ENCODE measurements at places on chromosomes 7 and 10.

DNA sequence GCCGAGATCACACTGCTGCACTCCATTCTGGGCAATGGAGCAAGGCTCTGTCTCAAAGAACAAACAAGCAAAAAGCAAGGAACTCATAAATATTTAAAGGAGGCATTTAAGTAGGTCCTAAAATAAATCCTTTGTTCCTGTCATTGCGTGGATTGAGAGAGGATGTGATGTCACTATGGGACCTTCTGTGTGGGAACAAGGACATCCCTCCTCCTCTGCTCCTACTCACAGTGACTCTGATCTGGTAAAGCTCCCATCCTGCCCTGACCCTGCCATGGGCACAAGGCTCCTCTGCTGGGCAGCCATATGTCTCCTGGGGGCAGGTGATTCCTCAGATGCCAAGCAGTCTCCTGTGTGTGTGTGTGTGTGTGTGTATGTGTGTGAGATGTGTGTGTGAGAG is 74.1 kb upstream of the PRSS58 start:
- DNase-seq, result no peak

DNA sequence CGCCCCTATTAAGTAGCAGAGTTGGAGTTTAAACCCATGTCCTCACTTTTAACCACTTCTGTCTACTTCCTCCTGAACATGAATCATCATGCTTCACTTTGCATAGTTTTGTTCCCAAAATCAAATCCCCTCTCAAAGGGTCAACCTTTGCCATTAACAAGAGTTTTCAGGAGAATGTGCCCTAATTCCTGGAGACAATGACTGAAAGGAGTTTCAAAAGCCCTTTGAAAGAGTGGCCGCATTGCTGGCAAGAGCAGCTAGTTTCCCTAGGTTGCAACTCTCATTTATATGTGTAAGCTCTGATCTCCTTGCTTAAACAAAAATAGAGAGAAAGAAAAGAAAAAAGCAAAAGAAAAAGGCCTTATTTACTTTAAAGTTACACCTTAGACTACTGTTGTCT is 9.2 kb downstream of the LGI1 start:
- no peak for DNase-seq

- DNase-seq, result no peak
These were observed 84.9 kb upstream of the INHBA start for GRCh38 chr7:41787651-41788350.

GRCh38 chr10:6011558-6011957 is 34.2 kb upstream of the IL15RA start:
- no peak for DNase-seq

DNA sequence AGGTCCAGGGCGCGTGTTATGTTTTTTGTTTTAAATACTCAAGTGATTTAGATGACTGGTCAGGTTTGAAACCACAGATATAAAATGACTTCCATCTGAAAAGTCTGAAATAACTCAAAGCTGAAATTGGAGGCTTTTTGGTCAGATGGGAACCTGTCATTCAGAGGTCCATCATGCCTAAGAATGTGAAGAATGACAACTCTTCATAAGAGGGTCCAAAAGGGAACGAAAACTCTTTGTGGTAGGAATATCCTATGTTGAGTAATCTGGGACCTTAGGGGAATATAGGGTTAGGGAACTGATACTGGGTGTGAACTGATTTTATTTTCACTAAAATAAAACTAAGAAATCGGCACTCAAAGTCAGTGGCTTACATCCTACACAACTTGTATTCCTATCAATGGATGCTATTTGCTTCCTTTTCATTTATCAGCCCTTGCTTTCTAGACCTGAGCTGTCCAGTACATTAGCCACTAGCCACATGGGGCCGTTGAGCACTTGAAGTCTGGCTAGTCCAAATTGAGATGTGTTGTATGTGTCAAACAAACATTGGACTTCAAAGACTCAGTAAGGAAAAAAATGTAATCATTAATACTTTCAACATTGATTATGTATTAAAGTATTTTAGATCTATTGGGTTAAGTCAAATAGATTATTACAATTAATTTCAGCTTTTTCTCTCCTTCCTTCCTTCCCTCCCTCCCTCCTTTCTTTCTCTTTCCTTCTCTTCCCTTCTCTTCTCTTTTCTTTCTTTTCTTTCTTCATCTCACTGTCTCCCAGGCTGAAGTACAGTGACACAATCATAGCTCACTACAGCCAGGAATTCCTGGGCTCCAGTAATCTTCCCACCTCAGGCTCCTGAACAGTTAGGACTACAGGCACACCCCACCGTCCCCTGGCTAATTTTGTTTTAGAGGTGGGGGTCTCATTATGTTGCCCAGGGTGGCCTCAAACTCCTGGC is 56.5 kb upstream of the KDM7A start:
- no peak for DNase-seq

- no peak for DNase-seq
These were observed 217.5 kb downstream of the POLR1F start for GRCh38 chr7:19491371-19491770.

DNA sequence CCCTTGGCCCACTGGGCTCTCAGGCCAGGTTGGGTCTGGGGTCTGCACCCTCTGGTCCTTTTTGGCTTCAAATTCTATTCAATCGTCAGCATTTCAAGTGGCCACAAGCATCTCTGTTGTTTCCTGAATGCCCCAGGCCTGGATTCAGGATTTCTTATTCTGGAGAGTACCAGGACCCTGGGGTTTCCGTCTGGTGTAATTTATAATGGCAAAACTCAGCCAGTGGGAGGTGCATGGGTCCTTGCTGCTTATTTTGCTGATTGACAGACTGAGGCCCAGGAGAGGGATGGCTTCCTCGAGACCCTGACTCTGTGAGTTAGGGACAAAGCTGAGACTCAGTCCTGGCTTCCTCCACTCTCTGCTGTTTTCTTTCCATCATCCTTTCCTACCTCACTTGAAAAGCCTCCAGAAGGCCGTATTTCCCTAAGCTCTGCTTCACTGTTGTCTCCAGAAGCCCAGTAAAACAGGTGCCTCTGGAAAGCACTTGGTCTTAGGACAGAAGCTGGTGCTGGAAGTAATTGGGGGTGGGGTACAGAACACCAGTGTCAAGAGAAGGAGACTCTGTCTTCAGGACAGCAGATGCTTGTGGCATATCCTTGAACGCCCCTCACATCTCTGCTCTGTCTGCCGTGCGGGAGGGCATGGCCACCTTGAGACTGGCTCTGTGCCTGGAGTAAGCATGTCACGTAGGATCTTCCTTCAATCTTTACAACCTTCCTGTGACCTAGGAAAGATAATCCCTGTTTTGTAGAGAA is 39.4 kb upstream of the SH2D4B start:
- no peak for DNase-seq

- DNase-seq, result no peak
These were observed 13.5 kb upstream of the BAG3 start for GRCh38 chr10:119637631-119638030.

DNA sequence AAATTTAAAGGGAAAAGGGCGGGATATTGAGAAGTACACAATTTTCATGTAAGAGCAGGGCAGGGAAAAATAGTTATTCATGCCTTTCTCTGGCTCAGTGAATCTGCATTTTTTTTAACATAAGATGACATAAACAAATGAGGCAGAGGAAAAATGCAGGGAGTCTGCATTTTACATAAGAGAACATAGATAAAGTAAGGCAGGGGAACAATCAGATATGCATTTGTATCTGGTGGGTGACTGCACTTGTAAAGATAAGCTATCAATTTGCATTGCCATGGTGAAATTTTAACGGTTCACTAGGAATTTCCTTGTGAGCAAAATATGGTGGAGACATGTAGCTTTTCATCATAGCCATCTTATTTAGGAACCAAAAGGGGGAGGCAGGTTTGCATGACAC is 33.5 kb downstream of the ALOX5 start:
- no peak for DNase-seq

GRCh38 chr7:47714669-47715607 is 133.0 kb upstream of the TNS3 start:
- no peak for DNase-seq

- no peak for DNase-seq
These were observed 56.6 kb downstream of the PARD3 start for GRCh38 chr10:34758447-34758996.

GRCh38 chr7:2837496-2837895 is 6.6 kb downstream of the GNA12 start:
- DNase-seq, result no peak

DNA sequence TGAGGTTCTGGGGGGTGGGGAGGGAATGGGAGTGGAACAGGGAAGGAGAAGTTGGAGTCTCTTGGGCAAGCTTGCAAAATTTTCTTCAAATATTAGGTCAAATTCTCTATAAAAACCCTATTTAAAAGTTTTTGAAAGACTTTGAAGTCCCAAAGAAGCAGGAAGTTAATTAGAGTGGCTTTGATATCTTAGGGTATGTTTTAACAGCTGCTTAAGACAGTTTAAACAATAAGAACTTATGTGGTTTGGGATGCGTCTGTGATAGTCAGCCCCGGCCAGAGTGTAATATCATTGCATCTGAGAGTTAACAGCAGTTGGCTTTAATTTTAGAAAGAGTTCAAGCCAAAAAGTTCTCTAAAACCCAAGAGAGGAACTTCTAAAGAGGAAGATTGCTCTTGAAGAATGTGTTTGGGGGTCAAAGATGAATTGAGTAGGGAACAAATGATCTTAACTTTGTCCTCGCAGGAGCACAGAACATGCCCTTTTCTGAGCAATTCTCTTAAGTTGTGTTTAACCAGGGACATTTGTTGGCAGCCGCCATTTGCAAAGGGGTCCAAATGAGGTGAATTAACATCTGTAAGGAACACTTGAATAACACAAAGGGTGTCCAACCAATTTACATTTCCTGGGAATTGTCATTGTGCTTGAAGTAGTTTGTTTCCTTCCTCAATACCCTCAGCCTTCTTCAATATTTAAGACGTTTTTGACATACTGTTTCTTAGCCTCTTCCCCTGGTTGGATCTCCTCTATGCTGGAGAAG is 182.4 kb downstream of the PTEN start:
- DNase-seq, result no peak

- no peak for DNase-seq
These were observed 535.6 kb downstream of the CNTNAP2 start for GRCh38 chr7:146652176-146652575.

- DNase-seq, result no peak
These were observed 60.8 kb upstream of the ITGA8 start for GRCh38 chr10:15780353-15781135.

GRCh38 chr10:17357781-17358180 is 96.6 kb downstream of the ST8SIA6 start:
- DNase-seq, result no peak

GRCh38 chr7:3636131-3636860 is 335.2 kb downstream of the SDK1 start:
- no peak for DNase-seq

GRCh38 chr7:37398403-37398802 is 50.3 kb downstream of the ELMO1 start:
- DNase-seq, result no peak

DNA sequence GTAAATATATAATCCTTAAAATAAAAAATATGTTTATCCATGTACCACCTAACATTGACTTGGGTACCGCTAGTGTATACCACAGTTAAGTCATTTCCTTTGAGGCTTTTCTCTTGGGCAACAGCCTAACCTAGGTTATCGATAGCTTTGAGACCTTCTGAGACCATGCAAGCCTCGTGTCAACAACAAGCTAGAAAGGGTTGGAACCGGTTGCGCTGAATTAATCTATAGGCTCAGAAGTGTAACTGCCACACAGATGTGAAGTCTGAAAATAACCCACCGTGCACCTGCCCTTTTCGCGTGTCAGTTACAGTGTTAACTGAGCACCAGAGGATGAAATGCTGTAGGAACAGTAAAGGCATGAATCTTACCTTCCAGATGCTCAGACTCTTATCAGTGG is 59.8 kb downstream of the ARID5B start:
- no peak for DNase-seq

DNA sequence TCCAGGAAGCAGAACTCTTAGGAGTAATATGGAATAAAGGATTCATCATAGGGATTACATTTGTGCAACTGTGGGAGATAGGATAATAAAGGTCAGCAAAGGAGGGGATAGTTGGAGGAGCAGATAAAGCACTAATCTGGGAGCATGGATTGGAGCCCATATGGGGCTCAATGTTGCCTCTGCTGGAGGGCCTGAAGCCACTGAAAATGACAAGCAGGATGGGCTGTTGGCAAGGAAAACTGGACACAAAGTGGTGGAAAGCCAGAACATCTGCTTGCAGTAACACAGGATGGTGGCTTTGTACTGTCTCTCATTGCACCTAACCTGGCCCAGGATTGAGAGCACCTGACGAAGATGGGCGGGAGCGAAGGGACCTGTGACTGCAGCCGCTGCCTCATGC is 15.0 kb upstream of the COMMD3 start:
- no peak for DNase-seq

- DNase-seq, result no peak
These were observed 49.1 kb downstream of the RAB11FIP2 start for GRCh38 chr10:117997673-117998072.

DNA sequence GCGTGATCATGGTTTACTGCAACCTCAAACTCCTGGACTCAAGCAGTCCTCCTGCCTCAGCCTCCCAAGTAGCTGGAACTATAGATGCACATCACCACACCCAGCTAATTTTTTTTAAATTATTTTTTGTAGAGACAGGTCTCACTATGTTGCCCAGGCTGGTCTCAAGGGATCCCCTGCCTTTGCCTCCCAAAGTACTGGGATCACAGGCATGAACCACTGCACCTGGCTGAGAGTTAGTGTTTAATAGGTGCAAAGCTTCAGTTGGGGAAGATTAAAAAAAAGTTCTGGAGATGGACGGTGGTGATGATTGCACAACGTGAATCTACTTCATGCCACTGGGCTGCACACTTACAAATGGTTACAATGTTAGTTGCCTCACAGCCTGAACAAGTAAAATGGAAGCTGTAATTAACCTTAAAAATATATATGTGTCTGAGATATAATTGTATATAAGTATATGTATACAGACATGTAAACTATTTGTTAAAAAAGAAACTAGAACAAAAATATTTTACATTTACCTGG is 106.4 kb upstream of the ZNF438 start:
- DNase-seq, result no peak

DNA sequence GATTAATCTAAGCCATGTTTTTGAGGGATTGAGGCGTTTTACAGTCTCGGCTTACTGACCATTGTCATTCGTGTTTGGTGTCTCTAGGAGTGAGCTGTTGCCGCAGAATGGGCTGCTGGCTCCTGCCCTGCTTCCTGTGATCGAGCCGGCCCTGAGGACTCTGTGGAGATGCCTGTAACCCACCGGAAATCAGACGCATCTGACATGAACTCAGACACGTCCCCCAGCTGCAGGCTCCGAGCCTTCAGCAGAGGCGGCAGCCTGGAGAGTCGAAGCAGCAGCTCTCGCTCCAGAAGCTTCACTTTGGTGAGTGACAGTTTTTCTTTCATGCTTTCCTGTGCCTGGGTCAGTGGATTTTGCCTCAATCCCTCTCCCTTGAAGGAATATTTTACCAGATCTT is 28.8 kb downstream of the PROSER2 start:
- DNase-seq, result no peak
